ENCODE measurements at places on chromosomes 7 and 10.
A peak's percentile ranks its signal among the peaks of the same experiment; 100 is the strongest.

- no peak for DNase-seq
Observed at GRCh38 chr7:46186131-46186530, 265.1 kb upstream of the IGFBP3 start.

- DNase-seq, result no peak
Observed at GRCh38 chr7:54782829-54783228, 23.8 kb upstream of the SEC61G start.

DNA sequence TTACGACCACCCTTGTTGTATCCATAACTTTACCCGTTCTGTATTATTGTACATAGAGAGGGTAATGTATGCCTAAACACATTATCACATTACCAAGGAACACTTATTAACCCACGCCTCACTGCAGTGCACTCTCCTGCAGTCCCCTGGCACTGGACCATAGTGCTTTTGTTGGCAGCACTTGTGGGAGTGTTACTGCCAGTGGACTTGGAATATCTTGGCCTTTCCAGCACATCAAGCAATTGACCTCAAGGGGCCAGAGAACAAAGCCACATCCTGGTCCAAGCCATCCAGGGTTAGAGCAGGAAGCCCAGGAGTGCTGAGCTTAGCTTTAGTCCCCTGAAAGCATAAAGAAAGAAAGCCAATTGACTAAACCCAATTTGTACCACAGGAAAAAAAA is 304.2 kb downstream of the PCDH15 start:
- no peak for DNase-seq

- no peak for DNase-seq
Observed at GRCh38 chr7:150400788-150401423, 21.8 kb downstream of the ZNF775 start.

DNA sequence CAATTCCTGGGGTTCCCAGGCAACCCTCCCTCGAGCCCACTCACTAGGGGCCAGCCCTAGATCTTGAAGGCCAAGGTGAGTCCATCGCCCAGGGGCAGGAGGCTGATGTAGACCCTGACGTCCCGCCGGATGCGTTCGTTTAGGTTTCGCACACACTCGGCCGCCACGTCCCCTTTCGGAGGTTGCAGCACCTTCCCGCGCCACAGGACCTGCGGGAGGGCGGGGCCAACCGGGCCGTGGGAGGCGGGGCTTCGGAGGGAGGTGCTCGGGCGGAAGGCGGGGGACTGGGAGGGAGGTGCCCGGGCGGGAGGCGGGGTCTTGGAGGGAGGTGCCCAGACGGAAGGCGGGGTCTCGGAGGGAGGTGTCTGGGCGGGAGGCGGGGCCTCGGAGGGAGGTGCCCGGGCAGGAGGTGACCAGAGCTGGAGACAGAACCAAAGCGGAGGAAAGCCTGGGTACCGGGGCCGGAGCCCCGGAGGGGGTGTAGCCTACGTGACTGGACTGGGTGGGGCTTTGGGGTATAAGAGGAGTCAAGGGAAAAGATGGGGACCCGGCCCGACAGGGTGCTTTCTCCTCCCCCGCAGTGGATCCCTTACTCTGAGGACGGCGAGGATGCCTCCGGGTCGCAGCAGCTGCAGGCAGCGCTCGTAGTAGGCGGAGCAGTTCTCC is 1.6 kb downstream of the COMTD1 start:
- DNase-seq, result peak; percentile 96
